Tracheal epithelial cell (primary cell): ENCODE measurements at places on chromosomes 1 and 21. TPM values are rescaled to one million over a fixed set of nuclear protein-coding genes. Genes with fewer than 3 reads are reported as not detected.

The PPM1J gene
- 5.1 and 7.2 TPM in 2 replicates for total RNA-seq

The RGS1 gene
- not detected in 2 replicates for total RNA-seq

The USH2A gene
- not detected in 2 replicates for total RNA-seq

The TMCC2 gene
- 0.64 and 1.4 TPM in 2 replicates for total RNA-seq

The PUSL1 gene
- total RNA-seq = 25.1 and 36.7 TPM in 2 replicates

The PLOD1 gene
- total RNA-seq = 62.2 and 144 TPM in 2 replicates

The CAMK1G gene
- 0.24 TPM in 1 of 2 replicates, not detected in the other for total RNA-seq

The S100A7A gene
- under 0.01 TPM in 1 of 2 replicates, not detected in the other for total RNA-seq

The EPHB2 gene
- total RNA-seq = 15.1 and 63.4 TPM in 2 replicates

The C1orf50 gene
- 2.4 and 3.8 TPM in 2 replicates for total RNA-seq

The ALX3 gene
- total RNA-seq = not detected in 2 replicates

The BTBD19 gene
- 0.64 and 1.9 TPM in 2 replicates for total RNA-seq

The CYYR1 gene
- total RNA-seq = 1.1 and 1.2 TPM in 2 replicates

The TRIM58 gene
- 0.24 TPM in 1 of 2 replicates, not detected in the other for total RNA-seq

The KIF21B gene
- total RNA-seq = 2.2 and 4.0 TPM in 2 replicates

The TNFRSF8 gene
- total RNA-seq = not detected in 2 replicates

The RIIAD1 gene
- total RNA-seq = not detected in 2 replicates

The PRUNE1 gene
- total RNA-seq = 7.5 and 10.4 TPM in 2 replicates

The HSPA6 gene
- total RNA-seq = 0.85 and 24.3 TPM in 2 replicates
